ENCODE measurements at places on chromosomes 1 and 21.
A peak's percentile ranks its signal among the peaks of the same experiment; 100 is the strongest.

GRCh38 chr1:218931324-218931723, 242.4 kb upstream of the LYPLAL1 start:
- no peak for DNase-seq

DNA sequence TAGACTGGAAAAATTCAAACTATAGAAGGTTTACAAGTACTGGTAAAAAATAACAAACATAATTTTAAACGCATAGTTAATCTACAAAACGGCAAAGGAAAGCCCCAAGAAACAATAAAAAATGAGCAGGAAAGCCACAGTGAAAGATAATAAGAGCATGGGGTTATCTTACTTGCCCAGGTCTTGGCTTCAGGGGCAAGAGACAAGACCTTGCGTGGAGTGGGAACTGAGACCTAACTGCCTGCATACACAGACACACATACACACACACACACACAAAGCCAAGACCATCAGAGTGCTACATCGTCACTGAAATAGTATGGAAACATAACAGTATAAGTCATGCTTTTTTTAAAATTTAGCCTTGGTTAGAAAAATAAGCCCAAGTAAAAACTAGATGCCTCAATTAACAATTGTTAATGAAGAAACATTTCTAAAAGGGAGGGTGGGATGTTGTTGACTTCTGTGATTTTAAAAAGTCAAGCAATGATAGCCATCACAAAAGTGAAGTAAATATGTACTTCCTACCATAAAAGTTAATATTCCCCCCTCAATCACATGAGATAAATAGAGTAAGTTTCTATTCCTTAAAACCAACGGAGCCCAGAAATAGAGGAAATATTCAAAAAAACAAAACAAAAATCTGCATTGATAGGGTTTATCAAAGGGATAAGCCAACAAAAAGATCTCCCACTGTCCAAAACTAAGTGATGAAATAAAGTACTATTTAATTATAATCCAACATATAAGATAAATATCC, 29.4 kb upstream of the CRP start:
- no peak for DNase-seq

DNA sequence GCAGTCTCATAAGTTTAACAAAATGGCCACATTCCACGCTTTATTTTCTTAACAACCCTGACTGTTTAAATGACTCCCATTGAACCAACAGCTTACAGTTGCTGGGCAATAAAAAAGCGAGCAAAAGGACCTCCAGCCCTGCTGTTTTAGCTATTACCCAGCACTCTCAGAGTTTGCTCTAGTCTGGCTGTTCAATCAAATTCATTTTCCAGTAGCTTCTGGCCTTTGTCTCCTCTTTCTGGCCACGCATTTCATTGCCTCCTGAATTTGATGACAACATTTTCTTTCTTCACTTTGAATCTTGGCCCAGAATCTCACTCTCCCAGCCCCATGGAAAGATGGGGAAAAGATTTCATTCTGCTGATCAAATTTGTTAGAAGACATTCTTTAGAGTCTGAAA, 44.1 kb upstream of the DOCK7 start:
- no peak for DNase-seq

- DNase-seq, result no peak
These were observed 48.9 kb upstream of the MROH9 start for GRCh38 chr1:170886460-170886859.

- DNase-seq, result no peak
These were observed 55.0 kb downstream of the COL24A1 start for GRCh38 chr1:86101616-86102015.

DNA sequence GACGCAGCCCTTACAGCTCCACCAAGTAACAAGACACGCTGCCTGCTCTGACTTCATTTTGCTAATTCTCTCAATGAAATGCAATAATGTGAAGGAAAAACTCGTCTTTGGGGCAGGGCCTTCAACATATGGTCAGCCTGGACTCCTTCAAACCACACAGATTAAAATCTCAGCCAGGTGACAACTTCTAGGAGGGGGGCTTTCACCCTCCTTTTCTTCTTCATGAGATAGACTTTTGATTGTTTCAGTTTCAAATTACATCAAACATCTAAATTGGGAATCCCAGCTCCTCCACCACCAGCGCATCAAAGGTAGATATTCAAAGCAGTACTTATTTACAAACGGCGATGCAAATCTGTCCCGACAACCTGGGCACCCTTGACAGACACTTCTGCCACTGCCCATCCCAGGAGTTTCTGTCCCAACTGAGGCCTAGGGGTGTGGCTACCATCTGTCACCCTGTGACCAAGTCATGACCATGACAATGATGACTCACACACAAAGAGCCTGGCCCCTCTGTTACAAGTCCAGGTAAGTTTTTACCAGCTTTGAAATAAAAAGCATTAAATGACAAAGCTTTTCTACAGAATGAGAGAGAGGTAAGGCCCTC, 29.7 kb downstream of the SSBP3 start:
- no peak for DNase-seq

GRCh38 chr1:8736927-8737326, 80.5 kb downstream of the RERE start:
- no peak for DNase-seq

DNA sequence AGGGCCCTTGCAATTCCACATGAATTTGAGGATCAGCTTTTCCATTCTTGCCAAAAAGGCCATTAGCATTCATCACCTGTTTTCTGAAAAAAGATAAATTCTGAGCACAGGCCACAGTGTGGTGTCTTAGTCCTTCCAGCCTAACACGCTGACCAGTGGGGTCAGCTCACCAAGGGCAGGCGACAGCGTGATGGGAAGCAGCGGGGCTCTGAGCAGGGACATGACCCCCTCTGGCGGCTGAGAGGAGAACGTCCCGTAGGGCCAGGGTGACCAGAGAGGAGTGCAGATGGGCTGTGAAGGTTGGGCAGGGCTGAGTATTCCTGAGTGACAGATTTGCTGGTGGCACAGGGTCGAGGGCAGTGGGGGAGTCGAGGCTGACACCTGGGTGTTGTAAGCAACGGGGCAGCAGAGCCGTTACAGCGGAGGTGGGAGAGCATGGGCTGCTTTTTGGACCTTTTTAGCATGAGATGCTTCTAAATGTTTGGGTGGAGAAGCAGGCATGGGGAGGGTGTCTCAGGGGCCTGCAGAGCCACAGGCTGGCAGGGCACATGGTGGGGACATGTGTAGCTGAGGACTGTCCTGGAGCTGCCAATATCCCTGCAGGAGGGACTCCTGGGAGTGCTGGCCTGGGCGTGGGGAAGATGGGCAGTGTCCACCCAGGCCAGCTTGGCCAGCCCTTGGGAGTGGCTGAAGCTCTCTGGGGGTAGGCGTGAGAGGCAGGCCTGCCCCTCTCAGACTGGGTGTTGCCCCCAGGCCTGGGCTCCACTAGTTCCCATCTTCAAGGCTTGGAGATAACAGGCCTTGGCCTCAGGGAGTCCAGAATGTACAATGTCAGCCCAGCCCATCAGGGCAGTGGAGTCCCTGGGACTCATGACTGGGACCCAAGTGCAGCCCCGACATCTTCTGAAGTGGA, 8.6 kb upstream of the CALML6 start:
- peak; percentile 83 for DNase-seq

GRCh38 chr1:223079498-223079897, 63.5 kb downstream of the TLR5 start:
- no peak for DNase-seq

DNA sequence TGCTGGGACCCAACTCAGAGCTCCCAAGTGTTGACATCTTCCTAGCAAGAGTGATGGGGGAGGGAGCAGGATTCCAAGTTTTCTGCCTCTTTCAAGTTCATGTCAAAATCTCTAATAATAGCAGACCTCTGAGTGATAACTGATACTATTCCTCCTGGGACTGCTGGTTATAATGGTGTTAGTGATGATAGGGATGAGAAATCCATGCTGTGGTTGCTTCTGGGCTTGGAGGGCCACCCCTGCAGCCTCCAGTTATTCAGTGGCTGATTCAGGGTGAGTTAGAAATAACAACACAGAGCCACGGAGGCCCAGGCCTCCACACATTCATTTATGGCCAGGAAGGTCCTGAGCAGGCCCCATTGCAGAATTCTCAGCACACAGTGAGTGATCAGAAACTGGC, 40.6 kb upstream of the ARTN start:
- no peak for DNase-seq

- no peak for DNase-seq
These were observed 70.7 kb downstream of the HUNK start for GRCh38 chr21:31943561-31943960.

DNA sequence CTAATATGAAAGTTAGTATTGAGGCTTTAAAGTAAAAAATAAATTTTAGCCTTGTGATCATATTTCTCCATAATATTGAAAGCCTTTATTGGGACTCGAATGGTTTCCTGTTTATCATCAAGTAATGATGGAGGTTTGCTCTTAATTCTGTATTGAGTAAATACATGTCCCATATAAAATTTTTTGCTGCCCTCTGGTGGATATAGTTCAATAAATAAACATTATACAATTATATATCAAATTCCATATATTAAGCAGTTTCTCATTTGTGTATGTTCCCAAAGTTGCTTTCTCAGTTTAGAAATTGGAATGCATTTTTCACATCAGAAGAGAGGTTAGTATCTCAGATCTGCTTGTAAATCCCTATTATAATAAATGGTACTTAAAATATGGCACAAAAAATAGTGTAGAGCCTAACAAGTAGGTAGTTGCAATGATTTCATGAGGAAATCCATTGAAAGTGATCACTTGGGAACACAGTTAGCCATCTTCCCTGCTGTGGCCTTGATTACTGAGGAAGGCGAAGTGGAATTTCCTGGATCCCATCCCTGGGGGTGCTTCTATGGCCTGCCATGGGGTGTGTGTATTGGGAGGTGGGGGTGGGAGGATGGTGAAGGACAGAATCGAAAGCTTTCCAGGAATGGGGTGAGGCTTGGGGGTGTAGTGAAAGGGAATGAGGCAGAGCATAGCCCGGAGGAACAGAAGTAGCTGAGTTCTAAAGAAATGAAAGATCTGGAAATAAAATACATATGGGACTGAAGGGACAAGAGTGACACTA, 84.1 kb upstream of the C21orf91 start:
- peak; percentile 44 for DNase-seq

DNA sequence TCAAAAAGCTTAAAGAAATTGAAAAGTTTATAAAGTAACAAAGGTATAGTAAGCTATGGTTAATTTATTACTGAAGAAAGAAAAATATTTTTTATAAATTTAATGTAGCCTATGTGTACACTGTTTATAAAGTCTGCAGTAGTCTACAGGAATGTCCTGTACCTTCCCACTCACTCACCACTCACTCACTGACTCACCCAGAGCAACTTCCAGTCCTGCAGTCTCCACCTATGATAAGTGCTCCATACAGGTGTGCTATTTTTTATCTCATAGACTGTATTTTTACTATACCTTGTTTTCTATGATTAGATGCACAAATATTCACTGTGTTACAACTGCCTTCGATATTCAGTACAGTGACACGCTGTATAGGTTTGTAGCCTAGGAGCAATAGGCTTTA, 106.6 kb downstream of the NR5A2 start:
- DNase-seq, result no peak

GRCh38 chr1:110011527-110012041, 22.8 kb upstream of the STRIP1 start:
- peak; percentile 34 for DNase-seq

- peak; percentile 5 for DNase-seq
These were observed 24.9 kb downstream of the MAP3K7CL start for GRCh38 chr21:29155118-29155932.

GRCh38 chr1:229514578-229515275, 6.6 kb upstream of the NUP133 start:
- peak; percentile 57 for DNase-seq

- DNase-seq, result no peak
These were observed 9.3 kb upstream of the MDM4 start for GRCh38 chr1:204506969-204507316.

- no peak for DNase-seq
These were observed 101.4 kb upstream of the PDE4B start for GRCh38 chr1:65691152-65691900.

GRCh38 chr1:154759196-154759595, 110.9 kb downstream of the KCNN3 start:
- no peak for DNase-seq

DNA sequence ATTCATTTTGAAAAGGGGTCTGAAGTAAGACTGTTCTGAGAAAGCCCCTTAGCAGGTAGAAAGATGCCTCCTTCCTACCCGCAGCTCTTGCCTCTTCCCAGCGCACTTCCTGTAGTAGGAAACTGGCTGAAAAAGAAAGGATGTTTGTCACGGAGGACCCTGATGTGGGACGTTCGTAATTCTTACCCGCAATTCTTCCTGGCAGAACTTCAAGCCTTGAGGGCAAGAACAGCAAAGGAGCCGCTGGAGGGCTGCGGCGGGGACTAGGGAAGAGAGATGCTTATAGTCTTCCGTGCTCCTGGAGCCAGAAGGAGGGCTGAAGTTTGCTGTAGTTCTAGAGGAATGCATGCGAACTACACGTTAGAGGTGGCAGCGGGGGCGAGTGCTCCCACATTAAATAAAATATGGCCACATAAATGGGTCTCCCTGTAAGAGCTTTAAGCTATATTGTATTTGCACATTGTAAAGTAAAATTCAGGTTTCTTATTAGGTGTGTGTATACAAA, 6.3 kb downstream of the C1orf53 start:
- no peak for DNase-seq

GRCh38 chr1:59150577-59151386, 146.1 kb upstream of the FGGY start:
- DNase-seq, result no peak

DNA sequence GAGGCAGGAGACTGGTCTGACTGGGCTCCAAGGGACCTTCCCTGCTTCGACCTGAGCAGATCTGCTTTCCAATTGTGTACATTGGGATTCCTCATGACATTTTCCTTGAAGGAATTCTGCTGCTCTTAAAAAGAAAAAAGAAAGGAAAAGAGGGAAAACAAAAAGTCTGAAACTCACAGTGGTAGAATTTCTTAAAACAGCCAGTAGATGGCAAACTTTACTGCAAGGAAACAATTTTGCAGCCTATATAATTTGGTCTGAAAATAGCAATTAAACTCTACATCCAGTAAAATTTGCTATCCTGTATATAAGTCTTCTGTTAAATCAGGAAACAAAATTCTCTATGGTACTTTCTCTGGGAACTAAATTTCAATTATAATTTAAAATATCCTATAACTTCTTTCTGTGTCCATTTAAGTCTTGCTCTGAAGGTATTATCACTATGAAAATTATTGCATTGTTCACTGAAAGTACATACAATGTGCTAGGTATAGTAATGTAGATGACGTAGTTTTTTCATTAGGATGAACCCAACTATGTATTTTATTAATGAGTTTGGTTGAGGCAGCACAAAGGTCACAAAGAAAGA, 59.8 kb downstream of the CRB1 start:
- DNase-seq, result no peak

DNA sequence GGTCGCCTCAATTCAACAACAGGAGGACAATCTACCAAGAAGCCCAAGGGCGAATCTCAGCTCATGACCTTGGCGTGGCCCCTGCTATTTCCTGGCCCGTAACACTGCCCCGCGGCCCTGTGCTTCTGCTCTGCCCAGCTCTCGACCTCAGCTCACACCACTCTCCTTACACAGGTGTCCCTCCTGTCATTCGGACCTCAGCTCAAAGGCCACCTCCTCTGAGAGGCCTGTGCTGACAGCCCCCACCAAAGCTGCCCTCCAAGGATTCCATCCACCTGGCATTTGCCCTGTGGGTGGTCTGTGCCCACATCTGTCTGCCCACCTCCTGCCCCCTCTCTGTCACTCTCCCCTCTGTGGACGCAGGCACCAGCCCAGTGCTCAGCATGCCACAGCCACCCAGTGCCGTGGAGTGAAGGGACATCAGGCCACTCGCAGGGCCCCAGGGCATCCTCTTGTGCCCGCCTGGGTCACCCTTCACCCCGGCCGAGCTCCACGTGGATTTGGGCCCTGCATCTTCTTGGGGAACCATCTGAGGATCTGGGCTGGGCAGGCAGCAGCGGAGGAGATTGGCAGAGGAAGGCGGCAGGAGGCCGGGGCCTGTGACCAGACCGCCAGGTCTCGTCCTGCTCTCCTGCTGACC, 70.3 kb downstream of the DHRS3 start:
- no peak for DNase-seq

GRCh38 chr1:65166572-65167305, 18.7 kb downstream of the AK4 start:
- DNase-seq, result no peak
